ENCODE measurements at places on chromosomes 13 and 19. TPM values are rescaled to one million over a fixed set of nuclear protein-coding genes. Genes with fewer than 3 reads are reported as not detected.

The RAB3A gene
- 1.5 TPM for total RNA-seq

The CAMSAP3 gene
- not detected for total RNA-seq

The MUC16 gene
- total RNA-seq, result not detected

The PRTN3 gene
- total RNA-seq, result not detected

The TGFBR3L gene
- total RNA-seq, result not detected

The ZNF345 gene
- 3.7 TPM for total RNA-seq

The SOHLH2 gene
- 0.13 TPM for total RNA-seq
